Vagina (tissue), 2 donors: ENCODE measurements at places on chromosomes 3 and 15. TPM values are rescaled to one million over a fixed set of nuclear protein-coding genes. Genes with fewer than 3 reads are reported as not detected.

- DNase-seq = peak; percentile 55
These were observed 50.9 kb upstream of the ATP2B2 start for GRCh38 chr3:10556312-10556711.

DNA sequence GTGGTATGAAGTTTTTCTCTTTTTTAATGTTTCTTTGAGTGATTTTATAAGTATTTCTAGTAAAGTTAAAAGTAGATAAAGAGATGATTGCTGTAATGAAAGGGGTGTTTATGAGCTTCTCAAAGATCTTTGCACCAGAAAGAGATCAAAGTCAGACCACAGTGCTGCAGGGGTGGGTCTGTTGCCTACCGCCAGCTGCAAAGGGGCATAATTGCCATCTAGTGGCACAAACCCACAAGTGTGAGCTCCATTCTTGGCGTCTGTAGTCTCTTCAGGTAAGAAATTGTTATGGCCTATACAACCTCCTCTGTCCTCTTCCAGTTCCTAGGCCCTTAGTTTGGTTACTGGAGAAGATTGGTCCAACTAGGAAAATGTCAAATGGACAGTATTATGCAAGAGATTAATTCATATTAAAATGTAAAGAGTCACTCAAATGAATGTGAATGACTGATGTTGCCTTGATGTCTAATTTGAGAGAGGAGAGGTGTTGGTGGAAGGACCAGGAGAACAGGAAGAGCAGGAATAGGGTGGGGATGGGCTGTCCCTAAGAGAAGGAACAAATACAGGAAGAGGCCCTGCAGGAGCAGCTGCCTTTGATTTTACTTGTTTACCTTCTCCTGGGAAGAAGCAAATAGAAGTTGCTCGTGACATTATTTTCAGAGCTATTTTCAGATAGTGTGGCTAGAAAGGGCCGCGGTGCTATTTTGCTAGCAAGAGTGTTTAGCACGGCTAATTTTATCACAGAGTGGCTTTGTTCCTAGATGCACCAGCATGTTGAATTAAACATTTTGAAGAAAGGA is 53.0 kb upstream of the GSK3B start:
- DNase-seq = no peak

- DNase-seq = no peak
These were observed 88.1 kb downstream of the SRGAP3 start for GRCh38 chr3:9161298-9161697.

Gene TRIM59
- total RNA-seq = 6.1 TPM

GRCh38 chr15:67035886-67036285 is 29.5 kb upstream of the SMAD3 start:
- DNase-seq = no peak

DNA sequence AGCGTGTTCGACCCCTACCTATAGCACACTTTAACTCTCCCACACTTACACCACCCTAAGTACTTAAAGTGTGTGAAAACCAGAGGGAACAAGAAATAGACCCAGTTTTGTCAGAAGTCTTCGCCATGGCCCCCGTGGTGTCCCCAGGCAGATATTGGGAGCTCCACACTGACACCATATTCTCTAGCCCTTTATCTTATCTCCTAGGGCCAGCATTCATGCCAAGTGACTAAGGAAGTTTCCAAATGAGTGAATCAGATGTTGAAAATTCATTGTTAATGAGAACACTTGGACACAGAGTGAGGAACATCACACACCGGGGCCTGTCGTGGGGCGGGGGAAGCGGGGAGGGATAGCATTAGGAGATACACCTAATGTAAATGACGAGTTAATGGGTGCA is 31.8 kb downstream of the P3H2 start:
- no peak for DNase-seq

Gene CDCP1
- total RNA-seq = 27.5 TPM

Gene SNTN
- total RNA-seq = not detected

- DNase-seq = no peak
These were observed 143.0 kb downstream of the TNIK start for GRCh38 chr3:171317171-171317570.

DNA sequence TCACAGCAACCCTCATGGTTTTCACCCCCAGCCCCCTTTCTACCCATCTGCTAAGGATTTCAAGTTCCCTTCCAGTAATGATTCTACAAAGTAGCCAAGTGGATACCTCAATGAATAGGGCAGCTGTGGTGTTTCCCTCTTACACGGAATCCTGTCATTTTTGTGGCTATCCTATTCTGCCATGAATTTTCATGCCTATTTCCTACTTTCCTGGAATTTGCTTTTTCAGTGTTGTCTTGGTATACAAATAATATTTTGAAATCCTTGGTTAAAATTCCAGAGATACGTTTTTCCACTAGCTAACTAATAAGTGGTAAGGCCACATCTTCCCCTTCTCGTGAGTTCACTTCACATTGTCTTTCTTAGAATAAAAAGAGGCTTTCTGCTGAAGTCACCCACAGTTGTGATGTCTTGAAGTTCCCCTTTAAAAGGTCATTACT is 7.5 kb downstream of the ADPRH start:
- DNase-seq = no peak

DNA sequence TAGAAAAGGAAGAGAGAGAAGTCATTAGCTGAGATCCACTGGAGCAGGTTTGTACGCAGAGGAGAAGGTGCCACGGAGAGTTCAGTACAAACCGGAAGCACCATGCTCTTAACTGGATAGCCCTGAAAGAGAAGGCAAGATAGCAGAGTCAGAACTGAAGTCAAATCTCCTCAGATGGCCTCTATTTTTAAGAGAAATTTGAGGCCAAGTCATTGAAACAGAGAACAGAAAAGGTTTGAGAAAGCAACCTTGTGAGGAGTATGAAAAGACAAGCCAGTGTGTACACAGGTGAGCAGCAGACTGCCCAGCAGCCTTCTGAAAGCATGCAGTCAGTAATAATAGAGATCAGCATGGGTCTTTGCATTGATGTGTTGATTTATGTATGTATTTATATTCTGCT is 66.1 kb upstream of the SPRED1 start:
- no peak for DNase-seq

DNA sequence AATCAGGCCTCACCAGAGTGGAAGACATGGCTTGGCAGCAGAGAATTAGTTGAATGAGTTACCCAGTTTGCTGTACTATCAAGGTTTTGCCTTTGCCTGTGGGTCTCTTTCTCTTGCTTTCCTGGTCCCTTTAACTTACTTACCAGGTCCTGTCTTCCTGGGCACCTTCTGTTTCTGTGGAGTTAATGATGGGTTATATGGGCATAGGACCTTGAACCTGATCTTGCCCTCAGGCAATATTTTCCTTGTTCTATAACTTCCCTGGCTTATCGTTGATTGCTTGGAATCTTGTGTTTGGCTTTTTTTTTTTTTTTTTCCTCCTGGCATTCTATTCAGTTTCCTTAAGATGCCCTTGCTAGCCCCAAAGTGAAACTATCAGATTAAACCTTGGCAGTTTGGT is 106.8 kb downstream of the HHLA2 start:
- DNase-seq = no peak

DNA sequence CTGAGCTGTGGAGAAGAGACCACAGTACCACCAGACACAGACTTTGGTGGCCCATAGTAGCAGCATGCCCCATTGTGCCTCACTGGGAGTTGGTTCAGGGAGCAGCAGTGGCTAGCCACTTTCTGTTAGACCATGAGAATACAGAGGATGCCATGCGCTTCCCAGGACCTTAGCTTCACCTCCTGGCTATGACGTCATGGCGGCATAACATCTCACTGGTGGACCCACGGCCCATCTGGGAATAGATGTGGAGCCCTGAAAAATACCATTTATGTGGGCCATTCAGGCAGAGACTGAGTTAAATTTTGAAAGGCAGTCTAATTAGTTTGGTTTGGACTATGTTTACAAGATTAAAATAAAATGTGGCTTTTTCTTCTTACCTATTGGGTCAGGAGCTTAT is 55.1 kb upstream of the NMD3 start:
- DNase-seq = no peak

GRCh38 chr15:82129761-82130160 is 83.9 kb upstream of the MEX3B start:
- no peak for DNase-seq

GRCh38 chr3:40915346-40915865 is 283.9 kb upstream of the CTNNB1 start:
- peak; percentile 60 for DNase-seq

Gene JMJD7
- 26.3 TPM for total RNA-seq

Gene SPATA12
- not detected for total RNA-seq

GRCh38 chr3:13452490-13453335 is 27.4 kb upstream of the HDAC11 start:
- no peak for DNase-seq

- DNase-seq = no peak
These were observed 1.1 kb downstream of the CLCN2 start for GRCh38 chr3:184360070-184360928.

Gene DOCK3
- total RNA-seq = 0.98 TPM

DNA sequence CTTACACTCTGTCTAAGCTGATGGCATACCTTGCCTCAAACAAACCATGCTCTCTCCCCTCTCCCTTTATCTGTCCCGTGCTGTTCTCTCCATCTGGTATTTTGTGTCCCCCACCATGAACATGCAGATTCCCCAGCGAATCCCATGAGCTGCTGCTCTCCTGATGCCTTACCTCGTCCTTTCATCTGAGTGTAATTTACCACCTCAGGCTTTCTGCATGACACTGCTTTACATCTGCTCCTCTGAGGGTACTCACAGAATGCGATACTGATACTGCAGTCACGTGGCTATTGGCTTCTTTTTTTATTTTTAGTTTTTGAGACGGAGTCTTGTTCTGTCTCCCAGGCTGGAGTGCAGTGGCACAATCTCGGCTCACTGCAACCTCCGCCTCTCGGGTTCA is 341.7 kb downstream of the PTPRG start:
- DNase-seq = no peak

DNA sequence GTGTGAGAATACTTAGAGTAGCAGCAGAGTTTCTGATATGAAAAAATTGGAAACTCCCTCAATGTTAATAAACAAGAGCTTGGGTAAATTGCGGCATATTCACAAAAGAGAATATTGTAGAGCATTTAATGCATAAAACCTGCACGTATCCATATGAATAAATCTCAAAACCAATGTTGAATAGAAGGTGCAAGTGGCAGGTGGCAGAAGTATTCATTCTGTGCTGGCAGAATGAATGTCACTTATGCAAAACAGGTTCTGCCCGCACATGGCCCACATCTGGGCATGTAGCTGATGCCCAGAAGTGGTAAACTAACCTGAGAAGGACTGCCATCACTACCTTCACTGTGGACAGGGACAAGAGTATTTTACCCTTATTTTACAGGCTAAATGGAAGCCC is 14.1 kb upstream of the PRSS50 start:
- DNase-seq = peak; percentile 7

GRCh38 chr3:185342459-185343174 is 20.3 kb upstream of the MAP3K13 start:
- DNase-seq = no peak

- DNase-seq = peak; percentile 72
These were observed 22.3 kb upstream of the EPB42 start for GRCh38 chr15:43243020-43243645.

Gene CFAP20DC
- 5.4 TPM for total RNA-seq

Gene LRRN1
- 1.7 TPM for total RNA-seq

- DNase-seq = no peak
These were observed 63.6 kb downstream of the AAGAB start for GRCh38 chr15:67190813-67191212.

DNA sequence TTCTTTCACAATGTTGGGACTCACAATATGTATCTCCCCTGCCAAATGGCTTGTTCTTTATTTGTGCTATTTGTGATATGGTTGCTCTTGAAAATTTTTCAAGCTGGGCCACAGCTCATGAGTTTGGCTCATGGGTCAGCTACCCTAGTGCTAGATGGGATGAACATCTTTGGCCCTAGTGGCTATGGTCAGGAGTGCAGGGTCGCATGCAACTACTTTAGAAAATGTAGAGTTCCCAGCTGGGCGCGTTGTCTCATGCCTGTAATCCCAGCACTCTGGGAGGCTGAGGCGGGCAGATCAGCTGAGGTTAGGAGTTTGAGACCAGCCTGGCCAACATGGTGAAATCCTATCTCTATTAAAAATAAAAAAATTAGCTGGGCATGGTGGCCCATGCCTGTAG is 55.8 kb downstream of the POLR2M start:
- DNase-seq = no peak

Gene VIPR1
- 9.3 TPM for total RNA-seq

Gene TMIE
- 0.74 TPM for total RNA-seq

GRCh38 chr15:77654975-77655374 is 22.3 kb upstream of the LINGO1 start:
- DNase-seq = no peak

DNA sequence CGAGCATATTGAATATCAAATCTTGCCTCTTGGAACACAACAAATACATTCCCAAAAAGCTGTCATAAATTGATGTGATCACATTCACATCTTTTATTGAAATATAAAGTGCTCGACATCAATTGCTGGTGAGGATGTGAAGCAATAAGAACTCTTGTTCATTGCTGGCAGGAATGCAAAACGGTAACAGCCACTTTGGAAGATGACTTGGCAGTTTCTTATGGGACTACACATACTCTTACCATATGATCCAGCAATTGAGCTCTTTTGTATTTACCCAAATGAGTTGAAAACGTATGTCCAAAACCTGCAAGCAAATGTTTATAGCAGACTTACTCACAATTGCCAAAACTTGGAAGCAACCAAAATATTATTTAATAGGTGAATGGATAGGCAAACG is 234.9 kb downstream of the CACNA2D3 start:
- DNase-seq = no peak

Gene GPR176
- total RNA-seq = 5.4 TPM

GRCh38 chr15:44097552-44097951 is 97.5 kb downstream of the FRMD5 start:
- DNase-seq = no peak

GRCh38 chr3:169596126-169596525 is 67.4 kb downstream of the MECOM start:
- no peak for DNase-seq

DNA sequence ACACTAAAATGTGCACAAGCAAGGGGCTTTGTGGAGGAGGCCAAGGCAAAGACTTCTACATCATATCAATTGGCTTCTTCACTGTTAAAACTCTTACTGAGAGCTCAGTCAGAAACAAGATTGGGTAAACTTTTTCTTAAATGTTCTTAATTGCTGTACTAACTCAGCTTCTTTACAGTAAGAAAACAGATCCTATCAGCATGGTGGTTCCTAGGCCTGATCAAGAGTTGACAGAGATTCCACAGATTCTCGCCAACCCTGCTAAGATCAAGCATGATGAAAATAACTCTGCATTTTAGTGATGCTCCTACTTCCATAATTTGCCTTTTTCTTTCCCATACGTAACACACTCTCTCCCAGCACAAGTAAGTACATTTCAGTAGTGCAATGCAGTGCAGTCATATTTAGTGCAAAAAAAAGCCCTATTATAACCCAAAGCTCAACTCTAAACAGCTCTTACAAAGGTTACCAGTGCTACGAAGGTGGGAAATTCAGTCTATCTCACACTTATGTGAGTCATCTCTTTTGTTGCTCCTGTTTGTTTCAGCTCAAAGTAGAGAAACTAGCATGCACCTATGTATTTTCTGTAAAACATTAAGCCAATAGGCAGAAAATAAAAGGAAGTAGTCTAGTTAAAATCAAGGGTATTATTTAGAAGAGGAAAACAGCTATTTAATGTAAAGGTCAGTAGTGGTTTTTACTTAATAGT is 29.9 kb downstream of the TIGIT start:
- DNase-seq = no peak

Gene CCDC13
- 1.2 TPM for total RNA-seq
